ENCODE measurements at places on chromosomes 12 and 14. TPM values are rescaled to one million over a fixed set of nuclear protein-coding genes. Genes with fewer than 3 reads are reported as not detected.

APOF gene
- not detected for total RNA-seq

KCNK10 gene
- 0.30 TPM for total RNA-seq

GZMH gene
- not detected for total RNA-seq

KIF26A gene
- total RNA-seq, result 8.1 TPM

RPS6KA5 gene
- 4.9 TPM for total RNA-seq

ASCL1 gene
- not detected for total RNA-seq

DUSP6 gene
- total RNA-seq, result 57.8 TPM

INTS13 gene
- total RNA-seq, result 20.9 TPM

JPH4 gene
- total RNA-seq, result 0.39 TPM

KIF5A gene
- 0.39 TPM for total RNA-seq

EGLN3 gene
- 32.5 TPM for total RNA-seq

PTPRO gene
- total RNA-seq, result 2.6 TPM

CELA1 gene
- not detected for total RNA-seq

CLEC14A gene
- 15.0 TPM for total RNA-seq

M6PR gene
- 95.6 TPM for total RNA-seq

CFAP251 gene
- 2.2 TPM for total RNA-seq

CCDC198 gene
- total RNA-seq, result not detected

TAS2R8 gene
- not detected for total RNA-seq

HOXC11 gene
- total RNA-seq, result 2.4 TPM

ANKRD33 gene
- total RNA-seq, result not detected

OTX2 gene
- total RNA-seq, result not detected

TEAD4 gene
- 5.2 TPM for total RNA-seq

SLC17A8 gene
- not detected for total RNA-seq

BHLHE41 gene
- total RNA-seq, result 6.2 TPM

CEBPE gene
- 1.5 TPM for total RNA-seq

OR6C2 gene
- not detected for total RNA-seq

FGF6 gene
- total RNA-seq, result 4.0 TPM

MAP3K9 gene
- 6.9 TPM for total RNA-seq

CACNA2D4 gene
- total RNA-seq, result 1.9 TPM

TSHR gene
- total RNA-seq, result 2.9 TPM

Data from skin of body (tissue), 3 donors.